Bronchial smooth muscle cell (primary cell): ENCODE measurements at places on chromosomes 1 and 21. TPM values are rescaled to one million over a fixed set of nuclear protein-coding genes. Genes with fewer than 3 reads are reported as not detected.

The S100A7 gene
- total RNA-seq, result not detected in 2 replicates

The CD1C gene
- not detected in 2 replicates for total RNA-seq

The RSPO1 gene
- total RNA-seq, result 0.16 and 1.8 TPM in 2 replicates

The IL12RB2 gene
- not detected in 2 replicates for total RNA-seq

The GRIK3 gene
- not detected in 2 replicates for total RNA-seq

The OLIG2 gene
- total RNA-seq, result not detected in 2 replicates

The NBPF10 gene
- total RNA-seq, result 2.8 and 4.9 TPM in 2 replicates

The RGS13 gene
- under 0.01 TPM in 1 of 2 replicates, not detected in the other for total RNA-seq

The RPE65 gene
- total RNA-seq, result not detected in 2 replicates

The ANGPTL3 gene
- total RNA-seq, result not detected in 2 replicates

The FMO5 gene
- 1.9 and 2.9 TPM in 2 replicates for total RNA-seq

The CLDN19 gene
- under 0.01 TPM in 1 of 2 replicates, not detected in the other for total RNA-seq

The TPTE gene
- total RNA-seq, result not detected in 2 replicates

The CAPN8 gene
- total RNA-seq, result 0.09 TPM in 1 of 2 replicates, not detected in the other

The RGS8 gene
- under 0.01 and 0.09 TPM in 2 replicates for total RNA-seq

The GART gene
- 21.1 and 34.7 TPM in 2 replicates for total RNA-seq

The PADI4 gene
- total RNA-seq, result not detected in 2 replicates

The SLC37A1 gene
- total RNA-seq, result 1.9 and 2.8 TPM in 2 replicates

The POGZ gene
- 11.3 and 14.3 TPM in 2 replicates for total RNA-seq

The S100A3 gene
- total RNA-seq, result 4.3 and 9.6 TPM in 2 replicates

The CLDN8 gene
- not detected in 2 replicates for total RNA-seq

The S100A11 gene
- total RNA-seq, result 29.1 and 47.0 TPM in 2 replicates

The DPYD gene
- total RNA-seq, result 81.5 and 90.2 TPM in 2 replicates

The SGIP1 gene
- total RNA-seq, result 20.3 and 55.6 TPM in 2 replicates

The ANKRD34A gene
- 0.09 and 0.32 TPM in 2 replicates for total RNA-seq

The CADM3 gene
- total RNA-seq, result under 0.01 TPM in 1 of 2 replicates, not detected in the other

The CD48 gene
- total RNA-seq, result under 0.01 TPM in 1 of 2 replicates, not detected in the other

The AADACL4 gene
- total RNA-seq, result 0.09 TPM in 1 of 2 replicates, not detected in the other

The OPRD1 gene
- not detected in 2 replicates for total RNA-seq

The TMEM54 gene
- total RNA-seq, result 27.9 and 55.5 TPM in 2 replicates

The CACNA1S gene
- total RNA-seq, result not detected in 2 replicates

The RIMKLA gene
- under 0.01 TPM in 1 of 2 replicates, not detected in the other for total RNA-seq

The MKNK1 gene
- 16.9 and 20.6 TPM in 2 replicates for total RNA-seq

The C1orf94 gene
- total RNA-seq, result not detected in 2 replicates
